BE2C (cell line): ENCODE measurements at places on chromosomes 13 and 19.

GRCh38 chr13:102922184-102922583, 76.4 kb downstream of the ERCC5 start:
- no peak for DNase-seq

DNA sequence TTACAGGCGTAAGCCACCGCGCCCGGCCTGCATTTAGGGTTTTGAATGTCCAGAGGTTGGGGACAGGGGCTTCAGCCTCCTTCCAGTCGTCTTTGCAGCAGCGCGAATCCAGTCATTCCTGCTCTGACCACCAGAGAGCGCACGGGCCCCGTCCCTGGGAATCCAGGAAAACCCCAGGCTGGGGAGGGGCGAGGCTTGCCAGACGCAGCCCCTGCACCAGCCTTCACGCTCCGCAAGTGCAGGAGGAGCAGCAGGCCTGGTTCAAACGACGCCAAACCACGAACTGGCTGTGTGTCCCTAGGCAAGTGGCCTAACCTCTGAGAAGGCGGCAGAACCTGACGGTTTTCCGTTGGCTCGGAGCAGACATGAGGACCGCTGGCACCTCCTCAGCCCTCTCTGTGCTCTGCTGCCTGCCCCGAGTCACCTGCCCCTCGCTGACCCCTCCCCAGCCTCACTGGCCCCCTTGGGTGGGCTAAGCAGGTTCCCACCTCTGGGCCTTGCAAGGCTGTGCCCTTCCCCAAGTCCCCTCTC, 2.0 kb upstream of the RNF126 start:
- DNase-seq = peak; percentile 95

GRCh38 chr13:85497652-85498051, 301.6 kb downstream of the SLITRK6 start:
- DNase-seq = no peak

GRCh38 chr19:41431426-41432386, 4.5 kb upstream of the B3GNT8 start:
- peak; percentile 47 for DNase-seq

DNA sequence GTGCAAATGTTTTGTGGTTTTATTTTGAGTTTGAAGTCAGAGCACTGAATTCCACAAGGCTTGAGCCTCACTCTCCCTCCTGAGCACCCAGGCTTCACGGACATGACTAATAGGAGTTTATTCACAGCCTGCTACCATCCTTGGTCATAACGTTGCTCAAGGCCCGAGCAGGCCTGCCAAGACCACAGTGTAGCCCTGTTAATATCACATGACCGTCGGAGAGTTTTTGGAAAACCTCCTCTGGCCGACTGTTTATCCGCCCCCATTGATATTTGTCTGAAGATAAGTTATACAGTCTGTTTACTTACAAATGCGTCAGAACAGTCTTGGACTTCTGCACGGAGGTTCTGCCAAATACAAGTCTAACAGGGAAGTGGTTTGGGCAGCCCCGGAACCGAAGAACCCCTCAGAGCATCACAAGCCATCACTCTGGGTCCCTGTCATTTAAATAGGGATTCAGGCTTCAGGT, 89.9 kb downstream of the COL4A2 start:
- no peak for DNase-seq

- no peak for DNase-seq
Observed at GRCh38 chr19:47151627-47152026, 21.0 kb downstream of the SAE1 start.
